ENCODE measurements at places on chromosomes 4 and X. TPM values are rescaled to one million over a fixed set of nuclear protein-coding genes. Genes with fewer than 3 reads are reported as not detected.

Gene RXFP1
- total RNA-seq, result 5.6 TPM

Gene HS6ST2
- 0.14 TPM for total RNA-seq

Gene NKX6-1
- not detected for total RNA-seq

Gene CLDN22
- not detected for total RNA-seq

Gene ZCCHC12
- under 0.01 TPM for total RNA-seq

Gene ERVMER34-1
- under 0.01 TPM for total RNA-seq

Gene TMEM31
- total RNA-seq, result 0.14 TPM

Gene GBA3
- not detected for total RNA-seq

Gene CLDN34
- total RNA-seq, result not detected

Gene XAGE1A
- total RNA-seq, result not detected

Gene SYN1
- total RNA-seq, result 0.18 TPM

Gene P2RY10
- total RNA-seq, result not detected

Gene YIPF6
- total RNA-seq, result 24.0 TPM

Measured in smooth muscle cell of bladder (primary cell).